ENCODE measurements at places on chromosomes 4 and X.

DNA sequence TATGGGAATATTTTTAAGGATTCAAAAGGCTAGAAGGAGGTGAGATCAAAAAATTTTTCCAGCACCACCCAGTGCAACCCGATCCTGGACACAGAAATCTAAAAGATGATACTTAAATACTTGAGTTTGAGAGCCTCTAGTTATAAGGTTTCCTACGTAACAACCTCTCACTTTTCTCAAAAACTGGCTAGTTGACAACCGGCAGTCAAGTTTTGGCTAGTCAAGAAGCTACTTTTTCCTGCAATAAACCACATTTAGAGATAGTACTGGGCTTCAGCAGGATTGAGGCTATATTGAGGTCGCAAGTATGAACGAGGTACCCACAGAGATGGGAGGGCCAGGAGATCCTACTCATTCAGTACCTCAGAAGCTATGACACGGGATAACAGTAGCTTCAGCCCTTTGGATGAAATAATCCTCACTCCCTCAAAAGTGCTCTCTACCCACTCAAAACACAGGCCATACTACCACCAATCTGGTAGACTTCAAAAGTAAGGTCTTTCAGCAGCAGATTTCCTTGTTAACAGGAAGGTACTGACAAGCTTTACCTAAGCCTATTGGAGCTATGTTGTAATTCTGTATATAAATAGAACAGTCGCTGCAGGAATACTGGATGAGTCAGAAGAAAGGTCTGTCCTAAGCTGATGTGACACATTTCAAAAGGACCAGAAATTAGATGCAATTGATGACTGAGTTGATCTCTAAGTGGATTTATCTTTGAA lies 1.5 kb upstream of the TSPAN5 start:
- DNase-seq: no peak

- DNase-seq: no peak
Observed at GRCh38 chr4:52196606-52197130, 145.6 kb downstream of the SPATA18 start.

GRCh38 chr4:8241895-8242696 lies 27.5 kb upstream of the HTRA3 start:
- peak; percentile 90 for DNase-seq

DNA sequence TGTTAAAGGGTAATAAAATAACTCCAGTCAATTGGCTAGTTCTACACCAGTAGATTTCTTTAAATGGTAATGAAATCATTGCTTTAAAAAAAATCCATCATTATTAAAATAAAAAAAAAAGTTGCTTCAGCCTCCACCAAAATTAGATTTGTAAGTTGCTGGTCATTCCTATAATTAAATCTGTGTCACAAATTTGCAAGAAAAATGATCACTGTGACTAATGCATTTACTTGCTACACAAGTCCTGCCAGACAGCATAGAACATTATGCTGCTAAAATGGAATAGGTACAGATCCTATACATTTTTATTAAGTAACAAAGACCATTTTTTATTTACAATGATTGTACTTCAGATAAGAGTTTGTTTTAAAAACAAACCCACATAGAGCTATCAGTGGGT lies 85.8 kb downstream of the SLC10A7 start:
- DNase-seq: no peak

DNA sequence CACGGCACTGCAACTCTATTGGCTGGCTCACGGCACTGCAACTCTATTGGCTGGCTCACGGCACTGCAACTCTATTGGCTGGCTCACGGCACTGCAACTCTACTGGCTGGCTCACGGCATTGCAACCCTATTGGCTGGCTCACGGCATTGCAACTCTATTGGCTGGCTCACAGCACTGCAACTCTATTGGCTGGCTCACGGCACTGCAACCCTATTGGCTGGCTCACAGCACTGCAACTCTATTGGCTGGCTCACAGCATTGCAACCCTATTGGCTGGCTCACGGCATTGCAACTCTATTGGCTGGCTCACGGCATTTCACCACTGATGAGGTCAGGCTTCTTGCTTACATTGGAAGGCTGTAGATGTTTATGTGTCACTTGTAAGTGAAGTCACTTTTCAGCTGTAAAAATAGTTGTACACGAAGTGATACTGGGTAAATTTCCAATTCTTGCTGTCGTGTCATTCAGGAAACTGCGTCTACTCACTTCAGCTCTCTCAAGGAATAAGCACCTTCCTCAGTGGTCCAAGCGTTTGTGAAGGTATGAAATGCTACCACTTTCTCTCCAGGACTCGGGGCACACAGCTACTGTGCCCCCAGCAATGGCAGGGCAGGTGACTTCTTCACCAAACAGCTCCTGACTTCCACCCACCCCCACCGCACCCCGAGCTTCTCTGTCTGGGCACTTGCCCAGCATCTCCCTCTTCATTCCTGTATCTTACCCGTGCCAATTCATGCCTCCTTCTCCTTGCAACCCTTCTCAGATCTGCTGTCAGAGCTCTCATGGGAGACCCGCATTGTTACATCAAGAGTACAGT lies 141.3 kb downstream of the AFAP1 start:
- peak; percentile 24 for DNase-seq

GRCh38 chr4:47382846-47383360 lies 80.6 kb downstream of the COMMD8 start:
- no peak for DNase-seq

DNA sequence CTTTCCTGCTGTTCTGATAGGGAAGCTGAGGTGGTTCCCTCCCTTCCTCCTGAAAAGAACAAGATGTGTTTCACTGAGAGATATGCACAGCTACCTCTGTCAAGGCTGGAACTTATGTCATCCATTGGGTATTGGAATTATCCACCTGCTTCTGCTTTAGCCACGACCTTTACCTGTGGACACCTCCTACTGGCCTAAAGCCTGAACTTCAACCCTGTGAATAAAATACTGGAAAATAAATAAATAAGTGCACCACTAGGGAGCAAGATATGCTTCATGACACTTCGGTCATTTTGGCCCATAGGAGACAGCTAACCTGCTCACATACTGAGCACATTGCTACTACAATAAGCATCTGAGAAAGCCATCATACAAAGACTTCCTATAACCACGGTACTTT lies 419.9 kb upstream of the NWD2 start:
- no peak for DNase-seq

GRCh38 chrX:71315917-71316316 lies 14.4 kb downstream of the ITGB1BP2 start:
- no peak for DNase-seq

GRCh38 chr4:2794486-2795299 lies 1.8 kb downstream of the SH3BP2 start:
- peak; percentile 11 for DNase-seq

GRCh38 chr4:36439556-36439955 lies 158.1 kb downstream of the DTHD1 start:
- no peak for DNase-seq

- no peak for DNase-seq
Observed at GRCh38 chrX:132614297-132614696, 125.5 kb upstream of the MBNL3 start.

DNA sequence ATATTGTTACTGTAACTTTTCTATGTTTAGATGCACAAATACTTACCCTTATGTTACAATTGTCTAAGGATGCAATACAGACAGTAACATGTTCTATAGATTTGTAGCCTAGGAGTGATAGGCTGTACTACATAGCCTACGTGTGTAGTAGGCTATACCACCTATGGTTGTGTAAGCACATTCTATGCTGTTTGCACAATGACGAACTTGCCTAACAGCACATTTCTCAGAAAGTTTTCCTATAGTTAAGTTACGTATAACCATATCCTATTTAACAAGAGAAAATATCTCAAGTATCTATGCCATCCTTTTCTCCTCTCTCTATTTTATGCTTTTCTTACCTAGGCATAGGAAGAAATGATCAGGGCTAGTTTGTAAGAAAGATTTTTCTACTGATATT lies 710.8 kb upstream of the HTR2C start:
- no peak for DNase-seq

- no peak for DNase-seq
Observed at GRCh38 chr4:100746141-100746739, 228.4 kb upstream of the EMCN start.

GRCh38 chrX:114999906-115000305 lies 17.5 kb downstream of the IL13RA2 start:
- DNase-seq: no peak

GRCh38 chrX:4239650-4240540 lies 526.4 kb upstream of the PRKX start:
- DNase-seq: no peak

All from activated CD4-positive, alpha-beta T cell treated with anti-CD3 and anti-CD28 coated beads for 48 hours (primary cell).